ENCODE measurements at places on chromosomes 3 and 15. TPM values are rescaled to one million over a fixed set of nuclear protein-coding genes. Genes with fewer than 3 reads are reported as not detected.

RASGRF1 gene
- total RNA-seq, result 0.22 TPM

ZKSCAN7 gene
- total RNA-seq, result 14.1 TPM

LRRC49 gene
- 62.4 TPM for total RNA-seq

BTLA gene
- total RNA-seq, result 3.9 TPM

SMCO1 gene
- total RNA-seq, result not detected

CCR4 gene
- not detected for total RNA-seq

PLCH1 gene
- total RNA-seq, result 28.8 TPM

PTH1R gene
- total RNA-seq, result not detected

NGRN gene
- 47.8 TPM for total RNA-seq

SPATA12 gene
- 0.12 TPM for total RNA-seq

GOLGA8S gene
- total RNA-seq, result not detected

SCAANT1 gene
- total RNA-seq, result not detected

SLC22A14 gene
- not detected for total RNA-seq

TCAIM gene
- 22.0 TPM for total RNA-seq

ITIH1 gene
- not detected for total RNA-seq

SCG5 gene
- total RNA-seq, result 69.4 TPM

GADL1 gene
- total RNA-seq, result 0.03 TPM

FEZF2 gene
- total RNA-seq, result 9.1 TPM

NIPA2 gene
- total RNA-seq, result 49.4 TPM

XIRP1 gene
- not detected for total RNA-seq

SCAMP5 gene
- total RNA-seq, result 24.9 TPM

IL12A gene
- 0.77 TPM for total RNA-seq

IQCF5 gene
- not detected for total RNA-seq

SLC9C1 gene
- total RNA-seq, result 0.31 TPM

EID1 gene
- total RNA-seq, result 205 TPM

SLC6A20 gene
- total RNA-seq, result not detected

TM6SF1 gene
- total RNA-seq, result not detected

ENTPD3 gene
- not detected for total RNA-seq

FBXL2 gene
- 18.2 TPM for total RNA-seq

MOBP gene
- not detected for total RNA-seq

C3orf62 gene
- total RNA-seq, result 3.4 TPM

GCSAM gene
- not detected for total RNA-seq

ACTC1 gene
- total RNA-seq, result 3.8 TPM

PGBD4 gene
- 0.93 TPM for total RNA-seq

OR5K2 gene
- total RNA-seq, result not detected

CLDN16 gene
- not detected for total RNA-seq

EPHB3 gene
- total RNA-seq, result 2.3 TPM

SLC38A3 gene
- total RNA-seq, result 0.77 TPM

IL17RD gene
- 33.6 TPM for total RNA-seq

WDR72 gene
- total RNA-seq, result 2.3 TPM

NDN gene
- 70.9 TPM for total RNA-seq

A4GNT gene
- total RNA-seq, result not detected

IL5RA gene
- total RNA-seq, result not detected

ASB14 gene
- not detected for total RNA-seq

IGSF10 gene
- total RNA-seq, result 0.15 TPM

TTLL13 gene
- total RNA-seq, result not detected

ECE2 gene
- 0.15 TPM for total RNA-seq

Data from neural progenitor cell (in vitro differentiated cells).